ENCODE measurements at places on chromosomes 3 and 15.
A peak's percentile ranks its signal among the peaks of the same experiment; 100 is the strongest.

GRCh38 chr3:29853841-29854397, 573.0 kb downstream of the RBMS3 start:
- DNase-seq = no peak

DNA sequence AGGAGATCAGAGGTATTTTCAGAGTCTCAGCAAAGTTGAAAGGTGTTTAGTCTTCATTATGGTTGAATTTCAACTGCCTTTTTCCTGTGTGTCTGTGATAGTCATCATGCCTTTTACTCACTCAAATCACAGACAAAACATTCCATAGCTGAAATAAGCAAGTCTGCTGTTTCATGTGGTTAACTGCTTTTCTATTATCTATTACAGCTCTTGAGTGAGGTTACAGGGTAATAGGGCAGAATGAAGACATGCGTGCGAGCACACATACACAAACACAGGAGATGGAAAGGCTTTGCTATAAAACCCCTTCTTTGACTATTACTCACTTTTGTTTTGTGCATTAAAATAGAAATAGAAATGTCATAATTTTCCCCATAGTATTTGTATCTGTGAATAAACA, 192.6 kb upstream of the RARB start:
- DNase-seq = no peak

GRCh38 chr3:36193448-36193847, 186.9 kb upstream of the STAC start:
- no peak for DNase-seq

DNA sequence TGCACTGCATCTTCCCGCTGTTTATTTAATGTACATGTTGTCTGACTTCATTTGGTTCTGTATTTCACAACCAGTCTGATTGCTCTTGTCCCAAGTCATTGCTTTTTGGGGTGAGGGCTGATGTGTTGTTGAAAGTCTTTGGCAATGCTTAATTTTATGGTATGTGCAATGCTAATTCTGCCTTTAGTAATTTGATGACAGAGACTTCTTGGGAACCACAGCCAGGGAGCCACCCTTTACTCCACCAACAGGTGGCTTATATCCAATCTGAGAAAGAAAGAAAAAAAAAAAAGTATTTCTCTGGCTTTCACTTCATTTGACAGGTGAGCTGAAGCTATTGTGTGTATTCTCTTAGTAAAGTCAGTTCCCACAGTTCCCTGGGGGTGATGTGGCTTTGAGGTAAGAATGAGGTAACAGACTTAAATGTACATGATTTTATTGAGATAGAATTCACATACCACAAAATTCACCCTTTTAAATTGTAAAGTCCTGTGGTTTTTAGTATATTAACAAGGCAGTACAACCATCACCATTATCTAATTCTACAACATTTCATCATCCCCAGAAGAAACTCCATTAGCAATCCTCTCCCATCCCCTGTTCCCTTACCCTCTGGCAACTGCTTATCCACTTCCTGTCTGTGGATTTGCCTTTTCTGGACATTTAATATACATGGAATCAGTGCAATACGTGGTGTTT, 97.3 kb downstream of the SLCO3A1 start:
- DNase-seq = no peak

GRCh38 chr15:82081914-82082762, 36.3 kb upstream of the MEX3B start:
- DNase-seq = no peak

GRCh38 chr15:100308213-100308600, 33.6 kb downstream of the ADAMTS17 start:
- DNase-seq = no peak

DNA sequence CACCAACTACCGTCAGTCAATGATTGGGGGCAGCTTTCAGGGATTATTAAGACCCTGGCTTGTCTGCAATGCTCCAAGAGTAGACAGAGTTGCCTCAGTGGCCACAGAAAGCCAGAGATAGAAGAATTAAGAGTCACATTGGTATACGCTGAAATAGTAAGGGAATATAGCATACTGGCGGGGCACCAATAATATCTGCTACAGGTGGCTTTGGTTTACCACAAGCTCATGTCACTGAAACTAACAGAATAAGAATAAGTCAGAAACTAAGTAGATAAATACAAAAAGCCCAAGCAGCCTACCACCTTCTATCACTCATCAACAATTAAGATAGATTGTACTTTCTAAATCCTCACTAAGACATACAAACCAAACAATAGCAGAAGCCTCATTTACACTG, 2.5 kb upstream of the FHIT start:
- DNase-seq = no peak

DNA sequence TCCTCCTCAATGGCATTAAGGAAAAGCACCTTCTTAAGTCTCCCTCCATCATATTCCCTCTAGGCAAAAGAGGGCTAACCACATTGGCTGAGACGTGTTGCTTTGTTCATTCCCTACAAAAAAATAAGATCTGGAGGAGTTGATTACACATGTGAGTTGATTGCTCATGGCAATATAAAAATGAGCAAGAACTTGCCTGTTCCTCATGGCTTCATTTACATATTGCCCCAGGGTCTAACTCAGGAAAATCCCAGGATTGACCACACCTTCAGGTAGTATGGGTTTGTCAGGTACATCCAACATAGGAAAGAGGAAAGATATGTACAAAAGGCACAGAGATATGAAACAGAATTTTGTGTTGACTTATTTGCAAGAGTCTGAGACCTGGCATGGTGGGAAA, 35.5 kb downstream of the NFKBIZ start:
- no peak for DNase-seq

DNA sequence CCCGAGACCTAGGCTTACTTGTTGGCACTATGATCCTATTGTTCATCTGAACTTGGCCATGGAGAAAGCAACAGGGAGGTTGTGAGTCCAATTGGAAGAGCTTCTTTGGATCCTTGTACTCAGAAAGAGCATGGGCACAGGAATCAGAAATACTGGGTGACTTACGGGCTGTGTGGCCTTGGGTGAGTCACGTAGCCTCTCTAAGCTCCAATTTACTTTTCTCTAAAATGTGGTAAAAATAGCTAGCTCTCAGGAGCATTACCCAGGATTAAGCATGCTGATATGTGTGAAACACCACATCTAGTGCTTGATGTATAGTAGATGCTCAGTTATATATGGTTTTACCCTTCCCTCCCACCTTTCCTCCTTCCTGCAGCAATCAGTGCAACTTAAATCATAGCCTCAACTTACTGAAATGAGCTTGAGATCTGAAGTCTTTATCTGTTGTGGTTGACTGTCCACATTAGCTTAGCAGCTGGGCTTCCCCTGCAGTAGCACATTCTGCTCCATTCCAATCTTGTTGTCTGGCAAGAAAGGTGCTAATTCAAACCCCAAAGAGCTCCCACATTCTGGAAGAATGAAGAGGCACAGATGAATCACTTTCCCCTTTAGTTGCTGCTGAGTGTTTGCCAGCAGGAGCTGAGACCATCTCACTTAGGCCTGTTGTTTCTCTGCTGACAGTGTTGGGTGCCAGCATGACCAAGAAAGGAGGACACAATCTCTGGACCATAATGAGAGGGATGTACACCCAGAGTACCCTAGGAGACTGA, 299.1 kb upstream of the TRIM42 start:
- no peak for DNase-seq

DNA sequence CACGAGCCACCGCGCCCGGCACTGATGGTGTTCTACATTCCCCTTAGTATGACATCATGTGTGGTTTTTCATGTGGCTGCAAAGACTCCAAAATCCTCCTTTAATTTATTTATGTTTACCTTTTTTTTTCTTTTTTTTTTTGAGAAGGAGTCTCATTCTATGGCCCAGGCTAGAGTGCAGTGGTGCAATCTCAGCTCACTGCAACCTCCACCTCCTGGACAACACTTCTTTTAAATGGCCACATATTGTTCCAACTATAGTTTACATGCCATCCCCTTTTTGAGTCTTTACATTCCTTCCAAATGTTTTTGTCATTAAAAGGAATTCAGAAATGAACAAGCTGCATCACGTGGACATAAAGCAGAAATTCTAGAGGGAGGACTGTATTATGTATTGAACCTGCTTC, 10.3 kb upstream of the CDV3 start:
- DNase-seq = no peak

- DNase-seq = no peak
Observed at GRCh38 chr15:64566629-64567427, 106.5 kb downstream of the ZNF609 start.

DNA sequence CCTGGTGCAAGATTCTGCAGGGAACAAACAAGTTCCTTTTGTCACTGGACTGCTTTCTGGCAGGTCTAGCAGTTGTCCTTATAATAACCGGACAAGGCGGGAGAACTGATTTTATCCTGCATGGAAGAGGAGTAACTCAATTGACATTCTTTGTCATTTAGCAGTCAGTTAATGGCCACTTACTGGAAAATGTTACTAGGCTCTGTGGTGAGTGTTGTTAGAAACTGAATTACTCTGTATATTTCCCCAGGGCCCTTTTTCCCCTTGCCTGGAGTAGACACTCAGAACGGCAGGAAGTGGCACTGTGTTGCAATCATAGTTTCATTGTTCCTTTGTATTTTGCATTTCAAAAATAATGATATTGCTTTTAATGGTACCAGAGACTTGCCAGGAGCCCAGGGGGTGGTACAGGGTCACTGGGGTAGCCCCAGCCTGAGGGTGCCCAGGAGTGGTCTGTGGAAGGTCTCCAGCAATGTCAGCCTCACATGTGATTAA, 318.6 kb upstream of the LRRFIP2 start:
- no peak for DNase-seq

DNA sequence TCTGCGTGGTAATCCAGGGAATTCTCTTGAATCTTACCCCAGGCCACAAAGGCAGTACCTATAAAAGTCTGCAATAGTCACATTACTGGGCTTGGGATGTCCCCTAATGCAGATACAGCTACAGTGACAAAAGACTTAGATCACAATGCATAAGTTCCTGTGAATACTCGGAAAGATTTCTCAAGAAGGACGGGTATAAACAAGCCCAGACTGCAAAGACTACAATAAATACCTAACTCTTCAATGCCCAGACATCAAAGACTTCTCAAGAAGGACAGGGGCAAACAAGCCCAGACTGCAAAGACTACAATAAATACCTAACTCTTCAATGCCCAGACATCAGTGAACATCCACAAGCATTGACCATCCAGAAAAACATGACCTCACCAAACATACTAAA, 50.9 kb downstream of the NUDT16 start:
- DNase-seq = no peak

- DNase-seq = peak; percentile 75
Observed at GRCh38 chr3:48548729-48549705, 7.6 kb downstream of the PFKFB4 start.

DNA sequence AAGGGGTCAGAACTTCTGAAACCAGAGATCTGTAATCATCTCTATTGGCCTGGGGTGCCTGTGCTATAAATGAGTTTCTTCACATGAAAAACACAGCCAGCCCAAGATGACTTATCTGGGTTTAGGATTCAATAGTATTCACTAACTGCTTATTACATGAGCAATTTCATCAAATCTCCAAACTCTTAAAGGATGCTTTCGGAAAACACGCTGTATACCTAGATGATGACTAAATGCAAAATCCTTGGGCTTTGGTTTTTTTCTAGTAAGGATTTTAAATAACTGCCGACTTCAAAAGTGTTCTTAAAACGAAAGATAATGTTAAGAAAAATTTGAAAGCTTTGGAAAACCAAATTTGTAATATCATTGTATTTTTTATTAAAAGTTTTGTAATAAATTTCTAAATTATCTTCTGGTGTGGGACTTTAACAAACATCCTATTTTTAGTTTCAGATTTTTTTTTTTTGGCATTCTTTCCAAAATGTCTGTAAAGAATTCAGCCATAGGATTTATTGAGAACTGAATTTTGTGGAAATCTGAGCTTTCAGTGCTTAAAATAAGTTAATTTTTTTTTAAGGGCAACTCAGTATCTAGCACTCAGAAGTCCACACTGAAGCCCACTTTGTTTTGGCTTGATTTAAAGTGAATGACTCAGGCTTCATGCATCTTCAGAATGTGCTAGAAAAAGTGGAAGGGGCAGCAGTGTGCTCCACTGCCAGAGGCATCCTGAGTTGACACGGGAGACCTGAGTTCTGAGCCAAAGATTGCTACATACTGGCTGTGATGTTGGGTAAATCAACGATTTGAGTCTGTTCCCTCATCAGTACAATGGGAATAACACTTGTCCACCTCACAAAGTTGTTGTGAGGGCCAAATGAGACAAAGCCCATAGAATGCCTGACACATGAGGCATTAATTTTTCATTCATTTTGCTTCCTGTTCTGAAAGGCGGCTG, 18.7 kb downstream of the TMEM43 start:
- DNase-seq = no peak

Measured in activated CD4-positive, alpha-beta T cell treated with anti-CD3 and anti-CD28 coated beads for 1 hour (primary cell).